ENCODE measurements at places on chromosomes 6 and 20.

- DNase-seq = peak; percentile 87
Observed at GRCh38 chr6:30810813-30811339, 66.5 kb upstream of the IER3 start.

- DNase-seq = no peak
Observed at GRCh38 chr6:48774276-48774675, 663.3 kb upstream of the PTCHD4 start.

DNA sequence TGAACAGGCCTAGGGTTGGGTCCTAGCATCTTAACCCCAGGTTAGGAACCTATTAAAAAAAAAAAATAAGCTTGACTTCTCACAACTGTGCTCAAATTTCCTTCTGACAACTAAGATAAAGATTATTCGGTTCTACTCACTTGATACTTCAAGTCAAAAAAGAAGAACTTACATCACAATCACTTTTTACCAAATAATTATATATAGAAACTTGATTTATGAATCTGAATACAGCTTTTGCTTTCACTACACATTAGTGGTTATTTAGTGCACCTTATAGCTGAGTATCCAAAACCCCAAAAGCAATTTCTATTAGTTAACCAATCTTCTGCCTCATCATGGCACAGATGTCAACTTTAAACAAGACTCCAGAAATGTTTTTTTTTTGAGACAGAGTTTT is 119.0 kb upstream of the DST start:
- no peak for DNase-seq

- DNase-seq = no peak
Observed at GRCh38 chr6:3823671-3824070, 25.5 kb upstream of the FAM50B start.

GRCh38 chr6:24743944-24744335 is 25.0 kb upstream of the C6orf62 start:
- DNase-seq = no peak

DNA sequence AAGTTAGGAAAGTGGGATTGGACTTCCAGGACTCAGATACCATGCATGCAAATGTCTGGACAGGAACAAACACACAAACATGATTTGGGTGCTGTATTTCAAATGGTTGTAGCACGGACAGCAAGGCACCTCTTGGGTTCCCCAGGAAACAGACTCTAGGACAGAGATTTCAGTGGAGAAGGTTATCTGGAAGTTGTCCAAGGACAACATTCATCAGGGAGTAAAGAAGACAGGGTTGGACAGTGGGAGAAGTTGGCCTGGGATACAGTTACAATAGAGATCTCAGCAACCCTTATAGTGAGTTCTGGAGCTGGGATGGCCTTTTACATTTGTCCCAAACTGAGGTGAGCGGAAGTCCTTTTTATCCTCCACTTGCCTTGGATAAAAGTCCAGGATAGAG is 19.8 kb upstream of the TINAG start:
- no peak for DNase-seq

DNA sequence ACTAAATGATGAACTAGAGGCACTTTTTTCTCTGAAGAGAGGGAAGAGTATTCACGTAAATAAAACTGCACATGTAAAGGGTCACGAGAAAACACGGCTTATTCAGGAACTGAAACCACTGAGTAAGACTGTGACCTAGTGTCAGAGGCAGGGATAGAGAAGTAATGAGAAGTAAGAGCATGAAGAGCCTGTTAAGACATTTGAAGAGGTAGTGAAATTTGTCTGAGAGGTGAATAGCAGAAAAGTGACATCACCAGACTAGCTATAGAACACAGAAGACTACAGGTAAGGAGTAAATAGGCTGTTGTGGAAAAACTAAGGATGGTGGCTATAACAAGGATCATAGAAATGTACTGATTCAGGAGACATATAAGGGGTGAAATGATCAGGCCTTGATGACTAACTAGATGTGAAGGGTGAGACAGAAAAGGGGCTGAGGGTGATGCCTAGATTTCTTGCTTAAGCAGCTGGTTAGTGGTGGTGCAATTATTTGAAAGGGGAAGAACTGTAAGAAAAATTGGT is 76.8 kb downstream of the REV3L start:
- DNase-seq = no peak

- no peak for DNase-seq
Observed at GRCh38 chr6:42131531-42131930, 10.9 kb downstream of the C6orf132 start.

DNA sequence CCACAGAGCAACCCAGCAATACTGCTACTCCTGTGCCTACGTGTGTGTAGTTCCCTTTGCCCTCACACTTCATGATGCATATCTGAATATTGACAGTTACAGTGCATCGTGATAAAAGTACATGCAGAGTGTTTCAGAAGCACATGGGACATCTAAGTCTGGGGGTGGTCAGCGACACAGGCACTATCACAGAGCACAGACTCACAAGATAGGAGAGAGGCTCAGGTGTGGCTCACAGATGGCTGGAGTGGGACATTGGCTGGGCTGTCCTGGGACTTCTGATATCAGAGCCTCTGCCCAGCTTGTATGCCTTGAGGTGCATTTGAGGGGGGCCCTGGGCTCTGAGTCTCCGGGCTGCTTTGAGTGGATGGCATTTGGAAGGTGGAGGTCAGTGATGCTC is 227.0 kb upstream of the RNF24 start:
- DNase-seq = no peak

DNA sequence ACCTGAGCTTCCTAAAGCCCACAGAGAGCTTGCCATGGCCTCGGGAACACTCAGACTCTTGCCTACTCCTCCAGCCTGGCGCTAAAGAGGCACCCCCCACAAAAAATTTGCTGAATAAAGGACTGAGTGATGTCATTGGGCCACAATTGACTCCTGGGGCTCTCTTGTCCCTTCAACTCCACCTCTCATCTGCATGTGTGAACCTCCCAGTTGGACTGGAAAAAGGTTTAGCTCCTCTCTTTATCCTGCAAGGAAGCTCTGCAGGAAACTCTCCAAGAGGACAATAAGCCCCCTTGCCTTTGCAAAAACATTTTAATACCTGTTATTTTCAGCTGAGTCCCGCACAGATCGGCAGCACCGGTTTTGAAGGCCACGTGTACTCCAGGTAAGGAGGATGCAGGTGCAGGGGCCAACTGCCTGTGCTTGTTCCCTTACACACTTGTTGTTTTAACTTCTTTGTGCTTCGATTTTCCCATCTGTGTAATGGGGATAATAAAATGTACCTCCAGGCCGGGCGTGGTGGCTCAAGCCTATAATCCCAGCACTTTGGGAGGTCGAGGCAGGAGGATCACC is 107.3 kb downstream of the TFAP2C start:
- no peak for DNase-seq

DNA sequence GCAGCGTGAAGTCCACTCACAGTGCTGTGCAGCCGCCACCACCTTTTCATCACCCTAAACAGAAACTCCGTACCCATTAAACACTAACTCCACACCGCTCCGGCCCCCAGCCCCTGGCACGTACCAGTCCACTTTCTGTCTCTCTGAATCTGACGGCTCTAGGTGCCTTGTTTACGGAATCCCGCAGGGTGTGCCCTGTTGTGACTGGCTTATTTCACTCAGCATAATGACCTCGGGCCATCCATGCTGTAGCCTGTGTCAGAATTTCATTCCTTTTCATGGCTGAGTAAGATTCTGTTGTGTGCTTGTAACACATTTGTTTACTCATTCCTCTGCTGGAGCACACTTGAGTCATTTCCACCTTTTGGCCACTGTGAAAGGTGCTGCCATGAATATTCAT is 18.0 kb downstream of the TCFL5 start:
- DNase-seq = no peak

DNA sequence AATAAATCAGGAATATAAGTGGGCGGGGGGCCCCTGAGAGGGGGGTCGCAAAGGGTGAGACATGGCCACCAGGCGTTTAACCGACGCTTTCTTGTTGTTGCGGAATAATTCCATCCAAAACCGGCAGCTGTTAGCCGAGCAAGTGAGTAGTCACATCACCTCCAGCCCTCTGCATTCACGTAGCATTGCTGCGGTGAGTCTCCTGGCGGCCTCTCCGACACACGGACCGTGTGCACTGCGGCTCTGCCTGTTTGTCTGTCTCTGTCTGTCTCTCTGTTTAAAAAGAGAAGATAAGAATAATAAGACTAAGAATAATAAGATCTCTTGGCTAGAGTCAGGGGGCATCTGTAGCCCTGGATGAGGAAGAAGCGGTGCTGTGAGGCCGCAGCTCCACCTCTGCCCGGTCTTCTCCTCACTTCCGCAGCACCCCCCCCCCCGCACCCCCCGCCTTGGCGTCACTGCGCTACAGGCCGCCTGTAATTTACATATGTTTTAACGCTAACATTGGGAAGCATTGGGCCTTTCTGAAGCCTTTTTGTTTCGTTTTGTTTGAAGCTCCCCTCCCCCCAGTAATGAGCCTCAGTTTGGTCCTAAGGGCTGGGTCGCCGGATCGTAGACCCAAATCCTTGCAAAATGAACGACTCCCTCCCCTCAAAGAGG is 993 bp downstream of the STX16 start:
- DNase-seq = peak; percentile 79

- DNase-seq = no peak
Observed at GRCh38 chr20:24004471-24004870, 15.9 kb upstream of the GGTLC1 start.

DNA sequence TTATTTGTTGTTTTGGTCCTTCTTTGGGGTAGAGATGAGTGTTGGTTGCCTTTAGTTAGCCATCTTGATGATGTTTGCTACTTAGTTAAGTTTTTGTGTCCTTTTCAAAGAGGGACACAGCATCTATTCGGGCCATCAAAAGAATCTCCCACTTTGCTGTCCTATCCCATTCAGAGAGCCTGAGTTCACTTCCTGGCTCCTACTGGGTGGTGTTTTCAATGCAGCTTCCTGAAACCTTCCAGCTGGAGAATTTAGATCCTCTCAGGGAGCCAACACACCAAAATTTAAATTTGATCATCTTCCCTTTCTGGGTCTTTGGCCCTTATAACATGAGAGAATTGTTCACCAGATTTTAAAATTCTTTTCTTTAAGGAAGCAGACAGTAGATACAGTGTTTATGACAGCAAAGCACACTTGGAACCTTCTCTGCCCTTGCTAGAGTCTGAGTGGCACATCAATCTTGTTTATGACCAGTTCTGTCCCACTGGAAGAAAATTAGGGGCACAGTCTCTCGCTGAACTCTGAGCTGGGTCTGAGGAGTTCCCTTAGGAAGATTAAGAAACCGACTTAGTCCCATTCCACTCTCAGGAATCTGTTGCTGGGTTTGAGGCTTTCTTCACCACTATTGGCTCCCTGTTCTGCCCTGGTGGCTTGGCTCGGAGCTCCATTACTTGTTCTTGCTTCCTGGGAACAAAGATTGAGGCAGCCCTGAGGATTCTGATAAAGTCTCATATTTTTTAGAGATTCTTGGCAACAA is 115.5 kb downstream of the CCDC170 start:
- DNase-seq = no peak

- no peak for DNase-seq
Observed at GRCh38 chr20:46324960-46325703, 16.8 kb upstream of the CDH22 start.

GRCh38 chr6:42021847-42022754 is 28.2 kb upstream of the TAF8 start:
- DNase-seq = peak; percentile 88

DNA sequence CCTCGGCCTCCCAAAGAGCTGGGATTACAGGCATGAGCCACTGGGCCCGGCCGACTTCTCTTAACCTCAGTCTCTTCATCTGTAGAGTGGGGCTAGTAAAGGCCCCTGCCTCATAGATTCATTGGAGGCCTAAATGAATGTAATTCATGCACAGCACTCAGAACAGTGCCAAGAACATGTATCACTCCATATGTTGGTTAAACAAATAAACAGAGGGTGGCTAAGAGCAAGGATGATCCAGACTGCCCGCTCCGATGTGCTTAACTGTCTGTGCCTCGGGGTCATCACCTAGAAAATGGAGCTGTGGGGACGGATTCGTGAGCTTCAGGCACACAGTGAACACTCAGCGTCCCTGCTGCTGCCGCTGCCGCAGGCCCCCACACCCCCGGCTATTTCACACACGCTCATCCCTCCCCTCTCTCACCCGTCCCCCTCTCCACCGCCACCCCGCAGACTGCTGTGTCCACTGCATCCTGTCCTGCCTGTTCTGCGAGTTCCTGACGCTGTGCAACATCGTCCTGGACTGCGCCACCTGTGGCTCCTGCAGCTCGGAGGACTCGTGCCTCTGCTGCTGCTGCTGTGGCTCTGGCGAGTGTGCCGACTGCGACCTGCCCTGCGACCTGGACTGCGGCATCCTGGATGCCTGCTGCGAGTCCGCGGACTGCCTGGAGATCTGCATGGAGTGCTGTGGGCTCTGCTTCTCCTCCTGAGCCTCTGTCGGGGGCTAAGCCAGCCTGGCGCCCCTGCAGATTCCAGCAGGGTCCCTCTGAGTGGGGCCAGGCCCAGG is 14.8 kb downstream of the MDFI start:
- DNase-seq = no peak

DNA sequence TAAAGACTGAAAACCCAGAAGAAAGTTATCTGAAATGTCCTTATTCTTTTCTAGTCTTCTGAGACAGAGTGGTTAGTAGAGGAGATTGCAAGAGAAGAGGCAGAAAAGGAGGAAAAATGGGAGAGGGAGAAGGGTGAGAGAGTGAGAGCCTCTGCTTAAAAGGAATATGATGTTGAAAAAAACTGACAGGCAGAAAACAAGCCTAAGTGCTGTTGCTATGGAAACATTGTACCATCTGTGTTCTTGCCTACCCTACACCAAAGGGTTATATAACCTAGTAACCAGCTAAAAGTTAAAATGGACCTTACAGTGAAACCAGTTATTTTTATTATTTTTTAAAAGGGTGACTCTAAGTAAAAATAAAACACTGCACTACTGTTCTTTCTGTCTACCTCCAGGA is 28.3 kb upstream of the SH3BGRL2 start:
- no peak for DNase-seq

DNA sequence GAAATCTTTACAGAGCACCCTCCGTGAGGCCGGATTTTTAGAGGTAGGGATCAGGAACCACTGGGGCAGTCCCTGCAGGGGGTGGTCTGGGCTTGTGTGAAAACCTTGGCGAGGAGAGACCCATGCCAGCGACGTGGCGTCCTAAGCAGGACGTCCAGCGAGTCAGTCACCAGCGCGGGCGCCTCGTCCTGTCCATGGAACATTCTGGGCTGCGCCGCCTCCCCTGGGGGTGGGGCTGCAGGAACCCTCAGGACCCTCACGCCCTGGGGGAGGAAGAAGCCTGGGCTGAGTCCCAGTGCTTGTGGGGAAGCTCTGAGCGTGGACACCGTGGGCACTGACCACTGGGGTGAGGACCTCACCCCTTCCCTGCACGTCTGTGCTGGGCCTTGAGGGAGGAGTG is 25.7 kb upstream of the DACT2 start:
- DNase-seq = no peak

- DNase-seq = no peak
Observed at GRCh38 chr20:1998715-1999114, 4.9 kb upstream of the PDYN start.
